AG04450 (cell line): ENCODE measurements at places on chromosomes 3 and 15.

DNA sequence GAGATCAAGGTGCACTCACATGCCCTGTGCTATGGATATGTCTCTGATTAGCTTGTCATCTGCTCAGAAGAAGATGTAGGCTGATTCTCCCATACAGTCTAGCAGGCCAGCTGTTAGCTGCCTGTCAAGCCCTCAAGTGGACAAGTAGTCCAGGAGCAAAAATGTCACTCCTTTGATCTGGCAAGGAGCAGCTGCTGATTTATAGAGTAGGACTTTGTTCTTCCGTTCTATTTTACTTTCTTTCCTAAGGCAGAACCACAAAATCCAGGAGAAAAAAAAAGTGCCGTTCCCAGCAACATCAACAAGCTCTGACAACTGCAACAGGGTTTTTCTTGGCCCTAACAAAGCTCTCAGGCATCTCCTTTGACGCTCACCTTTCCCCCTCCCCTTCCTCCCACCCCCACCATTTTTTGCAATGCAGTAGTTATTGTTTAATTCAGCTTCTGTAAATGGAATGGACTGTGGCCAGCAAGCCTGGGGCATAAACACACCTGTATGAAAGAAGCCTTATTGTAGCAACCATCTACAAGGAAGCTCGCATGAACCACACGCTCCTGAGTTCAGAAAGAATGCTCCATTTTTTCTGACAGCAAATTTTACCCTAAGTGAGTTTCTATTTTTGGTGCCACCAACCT lies 196.3 kb downstream of the MEIS2 start:
- DNase-seq = no peak

GRCh38 chr3:104032283-104032682 lies 1334.4 kb upstream of the ALCAM start:
- DNase-seq = no peak

GRCh38 chr3:149382101-149382467 lies 4.6 kb upstream of the TM4SF1 start:
- DNase-seq = peak; percentile 63

- no peak for DNase-seq
Measured at GRCh38 chr3:53675942-53676341, 170.3 kb downstream of the CHDH start.

DNA sequence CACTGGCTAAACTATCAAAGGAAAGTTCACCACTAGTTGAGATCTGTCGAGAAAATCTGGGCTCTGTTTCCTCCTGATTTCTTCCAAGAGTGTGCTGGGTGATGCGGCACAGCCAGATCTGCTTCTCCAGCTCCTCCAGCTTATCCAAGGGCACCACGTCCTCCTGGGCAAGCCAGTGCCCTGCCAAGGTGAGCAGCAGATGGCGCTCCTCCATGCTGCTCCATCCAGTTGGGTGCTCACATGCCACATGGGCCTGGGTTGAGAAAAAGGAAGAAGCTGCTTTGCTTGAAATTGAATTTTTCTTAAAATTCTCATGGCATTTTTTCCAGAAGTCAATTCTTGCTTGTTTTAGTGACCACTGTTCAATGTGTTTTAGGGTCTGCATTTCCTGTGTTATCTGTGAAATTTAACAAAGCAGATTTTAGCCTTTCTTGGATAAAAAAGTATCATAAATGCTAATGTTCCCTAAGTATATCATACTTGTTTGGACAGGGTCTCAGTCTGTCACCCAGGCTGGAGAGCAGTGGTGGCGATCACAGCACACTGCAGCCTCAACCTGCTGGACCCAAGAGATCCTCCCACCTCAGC lies 47.3 kb downstream of the EIF3J start:
- no peak for DNase-seq

DNA sequence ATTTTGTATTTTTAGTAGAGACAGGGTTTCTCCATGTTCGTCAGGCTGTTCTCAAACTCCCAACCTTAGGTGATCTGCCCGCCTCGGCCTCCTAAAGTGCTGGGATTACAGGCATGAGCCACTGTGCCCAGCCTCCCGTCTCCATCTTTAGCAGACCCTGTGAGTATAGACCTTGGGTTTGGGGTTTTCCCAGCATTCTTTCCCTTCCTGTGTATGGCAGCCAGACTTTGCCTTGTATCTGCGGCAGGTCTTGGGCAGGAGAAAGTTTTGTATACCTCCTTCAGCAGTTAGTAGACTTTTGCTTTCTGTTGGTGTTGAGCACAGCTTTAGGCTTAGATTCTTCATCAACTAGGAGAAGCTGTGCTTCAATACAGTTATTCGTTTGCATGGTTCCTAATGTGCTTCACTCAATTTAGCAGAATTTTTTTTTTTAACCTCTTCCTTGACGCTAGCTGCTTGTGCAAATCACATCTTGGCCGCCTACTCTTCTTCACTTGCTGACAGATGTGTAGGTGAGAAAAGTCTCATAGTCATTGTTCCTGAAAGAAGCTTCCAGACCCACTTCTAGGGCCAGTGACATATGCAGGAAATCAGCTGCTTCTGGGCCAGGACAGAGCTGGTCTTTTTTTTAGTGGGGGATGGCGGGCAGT lies 38.4 kb downstream of the MAP2K1 start:
- no peak for DNase-seq

GRCh38 chr3:157297328-157297915 lies 137.5 kb upstream of the CCNL1 start:
- no peak for DNase-seq

GRCh38 chr15:75205064-75205395 lies 3.3 kb downstream of the C15orf39 start:
- no peak for DNase-seq

DNA sequence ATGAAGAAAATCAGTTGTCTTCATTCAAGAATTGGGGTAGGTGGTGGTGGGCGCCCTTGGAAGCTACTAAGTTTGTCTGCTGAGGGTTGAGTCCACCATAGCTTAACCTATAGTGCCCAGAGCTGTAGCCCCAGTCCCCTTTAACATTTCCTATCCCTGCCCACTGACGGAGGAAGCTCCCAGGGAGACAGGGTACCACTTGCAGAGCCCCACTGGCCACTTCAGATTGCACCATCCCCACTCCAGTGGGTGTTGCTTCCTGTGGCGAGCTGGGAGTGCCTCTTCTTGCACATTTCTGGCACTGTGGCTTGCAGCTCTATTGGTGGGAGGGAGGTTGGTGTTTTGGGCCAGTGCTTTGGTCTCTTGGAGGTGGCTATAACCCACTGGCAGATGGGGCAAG lies 2.7 kb downstream of the PXYLP1 start:
- DNase-seq = no peak

DNA sequence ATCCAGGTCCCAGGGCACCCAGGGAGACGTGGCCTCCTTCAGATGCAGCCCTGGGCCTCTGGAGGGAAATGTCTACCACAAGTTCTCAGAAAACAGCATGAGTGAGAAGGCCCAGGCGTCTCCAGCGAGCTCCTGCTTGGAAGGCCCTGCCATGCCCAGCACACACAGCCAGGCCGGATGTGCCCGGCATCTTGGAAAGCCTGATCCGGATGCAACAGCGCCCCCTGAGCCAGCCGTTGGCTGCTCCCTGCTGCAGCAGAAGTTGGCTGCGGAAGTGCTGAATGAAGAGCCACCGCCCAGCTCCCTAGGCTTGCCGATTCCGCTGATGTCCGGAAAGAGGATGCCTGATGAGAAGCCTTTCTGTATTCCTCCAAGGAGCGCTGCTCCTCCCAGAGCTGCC lies 856 bp downstream of the NPAP1 start:
- DNase-seq = no peak

- DNase-seq = no peak
Measured at GRCh38 chr15:25712192-25712960, 150.8 kb downstream of the ATP10A start.

GRCh38 chr3:159974-160373 lies 36.6 kb upstream of the CHL1 start:
- no peak for DNase-seq
